ENCODE measurements at places on chromosomes 6 and 20.
A peak's percentile ranks its signal among the peaks of the same experiment; 100 is the strongest.

GRCh38 chr6:19788686-19789085, 48.5 kb upstream of the ID4 start:
- DNase-seq: peak; percentile 16

DNA sequence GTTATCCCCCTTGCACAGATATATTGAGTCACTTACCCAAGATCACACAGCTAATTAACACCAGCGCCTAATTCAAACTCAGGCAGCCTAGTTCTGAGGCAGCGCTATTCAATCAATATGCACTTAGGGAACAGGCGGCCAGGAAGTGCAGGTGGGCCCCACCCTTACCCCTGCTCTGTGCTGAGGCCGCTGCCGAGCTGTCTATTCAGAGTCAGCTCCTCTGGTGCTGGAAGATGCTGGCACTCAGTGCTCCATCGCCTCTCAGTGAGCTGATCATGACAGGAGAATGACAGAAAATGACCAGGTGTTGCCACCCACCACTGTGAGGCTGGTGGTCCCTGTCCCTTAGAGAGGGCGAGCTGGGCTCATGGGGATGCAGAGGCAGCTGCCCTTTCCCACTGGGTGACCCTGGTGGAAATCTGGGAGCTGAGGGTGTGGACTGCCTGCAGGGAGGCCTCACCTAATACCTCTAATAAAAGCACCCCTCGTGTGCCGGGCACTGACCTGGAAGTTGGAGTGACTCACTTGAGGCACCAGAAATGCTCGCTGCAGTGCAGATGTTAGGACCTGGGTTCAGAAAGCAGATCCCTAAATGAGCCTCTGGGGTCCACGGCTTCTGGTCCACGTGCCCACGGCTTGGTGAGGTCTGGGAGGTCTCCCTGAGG, 42.5 kb upstream of the CD93 start:
- no peak for DNase-seq

DNA sequence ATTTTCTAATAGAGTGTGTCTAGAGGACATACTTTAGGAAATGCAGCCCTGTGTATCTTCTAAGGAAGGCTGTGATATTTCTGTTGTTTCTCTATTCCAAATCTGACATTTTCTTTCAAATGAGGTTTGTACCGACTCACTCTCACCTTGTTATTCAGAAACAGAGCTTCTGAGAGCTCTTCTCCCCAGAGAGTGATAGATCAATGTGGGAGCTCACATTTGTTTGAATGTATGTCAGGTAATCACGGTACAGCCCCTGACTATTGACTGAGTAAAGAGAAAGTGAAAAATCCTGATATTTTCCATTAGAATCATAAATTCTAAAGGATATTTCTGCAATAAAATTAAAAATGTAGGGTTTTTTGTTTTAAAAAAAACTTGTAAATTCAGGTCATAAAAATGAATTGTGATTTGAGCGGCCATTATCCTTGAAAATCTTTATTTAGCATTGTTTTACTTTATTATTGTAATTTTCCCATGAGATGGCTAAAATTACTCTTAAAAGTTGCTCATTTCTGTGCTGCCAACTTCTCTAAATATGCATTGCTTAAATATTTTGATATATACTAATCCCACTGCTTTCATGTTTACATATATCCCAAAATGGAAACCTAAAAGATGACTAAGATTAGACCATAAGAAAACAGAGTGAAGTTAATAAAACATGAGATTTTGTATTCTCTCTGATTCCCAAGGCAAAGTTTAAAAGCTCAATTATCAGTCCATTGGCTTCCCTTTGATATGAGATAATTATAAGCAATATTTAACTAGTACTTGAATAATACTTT, 1226.8 kb upstream of the CITED2 start:
- DNase-seq: peak; percentile 83

GRCh38 chr6:166775180-166775922, 148.3 kb upstream of the RPS6KA2 start:
- DNase-seq: peak; percentile 65

DNA sequence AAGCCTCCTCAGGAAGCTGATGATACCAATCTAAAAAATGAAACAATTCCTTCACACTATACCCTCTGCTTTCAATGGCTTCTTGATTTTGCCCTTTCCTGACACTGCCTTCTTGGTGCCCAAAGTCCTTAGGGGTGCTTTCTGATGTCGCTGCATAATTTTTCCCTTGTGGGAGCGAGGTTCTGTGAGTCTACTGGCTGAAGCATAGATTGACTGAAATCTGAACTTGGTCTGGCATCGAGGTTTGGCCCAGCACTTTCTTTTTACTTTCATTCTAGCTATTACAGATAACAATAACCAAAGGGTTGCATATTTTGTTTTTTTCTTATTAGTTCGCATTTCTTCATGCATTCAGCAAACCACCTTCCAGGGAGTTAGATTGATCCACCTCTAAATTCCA, 65.8 kb downstream of the E2F3 start:
- DNase-seq: no peak

DNA sequence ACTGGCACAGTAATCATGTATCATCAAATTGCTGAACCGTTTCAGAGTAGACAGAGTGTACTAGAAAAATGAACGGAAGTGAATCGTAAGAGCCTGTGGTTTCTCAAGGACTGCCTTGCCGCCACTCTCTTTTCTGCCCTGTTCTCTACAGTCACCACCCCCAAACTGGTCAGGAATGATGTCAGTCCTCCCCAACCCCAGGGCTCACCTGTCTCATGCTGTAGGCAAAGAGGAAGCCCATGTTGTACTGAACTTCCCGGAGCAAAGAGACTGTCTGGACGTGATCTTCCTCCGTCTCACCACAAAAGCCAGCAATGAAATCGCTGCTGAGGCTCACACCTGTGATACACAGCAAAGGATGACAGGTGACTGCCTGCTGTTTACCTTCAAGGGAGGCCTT, 31.0 kb downstream of the CDK5RAP1 start:
- peak; percentile 29 for DNase-seq

DNA sequence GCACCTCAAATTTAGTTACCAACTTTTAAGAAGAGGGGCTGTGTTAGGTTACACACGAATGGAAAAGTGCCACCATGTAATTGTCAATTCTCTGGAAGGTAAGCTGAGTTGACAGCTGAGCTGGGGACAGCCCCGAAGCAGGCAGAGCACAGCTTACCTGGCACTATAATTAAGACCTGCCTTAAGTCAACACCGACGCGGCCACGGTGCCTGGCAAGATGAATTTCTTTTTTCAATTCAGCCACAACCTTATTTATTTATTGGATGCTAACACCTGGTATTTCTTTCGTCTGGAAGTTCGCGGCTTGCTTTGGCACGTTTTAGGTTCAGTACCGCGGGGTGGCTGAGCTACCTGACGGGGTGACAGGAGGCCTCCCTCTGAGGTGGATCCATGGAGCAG, 40.6 kb upstream of the NFATC2 start:
- DNase-seq: no peak

DNA sequence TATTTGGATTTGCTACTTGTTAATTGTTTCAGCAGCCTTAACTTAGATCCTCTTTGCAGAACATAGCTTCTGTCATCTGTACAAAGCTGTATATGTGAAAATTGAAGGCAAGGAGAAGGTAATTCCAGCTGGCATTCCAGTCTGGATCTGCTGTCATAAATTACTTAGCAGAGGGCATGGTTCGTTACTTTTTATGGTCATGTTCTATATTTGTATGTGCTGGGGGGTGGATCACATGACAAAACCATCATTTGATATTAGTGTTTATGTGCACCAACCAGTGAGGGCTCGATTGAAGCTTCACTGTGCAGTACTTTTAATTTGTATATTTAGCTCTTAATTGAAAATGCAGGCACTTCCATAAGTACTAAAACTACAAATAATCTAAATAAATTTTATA, 80.2 kb downstream of the CAP2 start:
- peak; percentile 73 for DNase-seq

GRCh38 chr6:35051396-35051795, 89.7 kb downstream of the TCP11 start:
- DNase-seq: no peak

DNA sequence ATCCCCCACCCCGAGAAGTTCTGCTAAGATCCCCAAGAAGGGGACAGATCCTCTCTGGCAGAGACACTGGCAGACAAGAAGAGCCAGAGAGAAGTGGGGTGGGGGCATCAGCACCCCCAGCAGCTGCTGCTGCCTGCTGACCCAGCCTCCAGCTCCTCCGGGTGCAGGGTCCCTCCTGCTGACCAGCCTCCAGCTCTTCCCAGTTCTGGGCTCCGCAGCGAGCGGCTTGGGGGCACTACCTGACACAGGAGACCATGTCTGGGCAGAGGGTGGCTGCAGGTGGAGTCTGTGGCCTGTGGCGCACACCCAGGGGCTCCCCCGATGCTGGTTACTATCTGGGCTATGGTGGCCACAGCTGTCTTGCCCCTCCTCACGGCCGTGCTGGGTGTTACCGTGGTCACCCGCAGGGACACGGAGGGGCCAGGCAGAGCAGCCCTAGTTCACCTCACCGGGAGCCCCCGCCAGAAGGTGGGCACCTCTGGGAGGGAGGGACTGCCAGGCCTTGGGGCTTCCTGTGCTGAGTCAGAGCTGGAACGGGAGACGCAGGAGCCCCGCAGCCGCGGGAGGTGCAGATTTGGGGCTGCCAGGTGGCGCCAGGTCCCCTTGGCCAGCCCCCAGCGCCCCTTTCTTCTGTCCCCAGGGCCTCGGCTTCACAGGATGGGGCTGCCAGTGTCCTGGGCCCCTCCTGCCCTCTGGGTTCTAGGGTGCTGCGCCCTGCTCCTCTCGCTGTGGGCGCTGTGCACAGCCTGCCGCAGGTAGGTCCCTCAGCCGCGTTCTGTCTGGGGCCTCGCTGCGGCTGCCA, 630 bp downstream of the LIME1 start:
- DNase-seq: no peak

- DNase-seq: peak; percentile 90
These were observed 92.5 kb upstream of the NXT1 start for GRCh38 chr20:23257848-23258746.

DNA sequence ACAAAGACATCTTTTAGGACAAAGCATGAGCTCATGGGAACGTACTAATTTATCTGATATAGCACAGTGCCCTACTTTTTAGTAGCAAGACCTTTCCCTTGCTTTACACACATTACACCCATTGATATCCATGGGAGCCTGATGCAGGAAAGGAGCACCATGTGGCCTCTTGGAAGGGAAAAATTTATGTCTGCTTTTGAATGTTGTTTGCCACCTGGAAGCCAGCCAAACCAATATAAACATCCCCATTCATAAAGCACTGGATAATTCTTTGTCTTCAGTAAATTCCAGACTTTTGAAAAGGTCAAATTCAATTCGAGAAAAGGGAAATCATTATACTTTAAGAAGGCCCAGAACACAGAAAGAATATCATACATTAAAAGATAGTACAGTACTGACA, 152.3 kb upstream of the BEND6 start:
- DNase-seq: peak; percentile 86

DNA sequence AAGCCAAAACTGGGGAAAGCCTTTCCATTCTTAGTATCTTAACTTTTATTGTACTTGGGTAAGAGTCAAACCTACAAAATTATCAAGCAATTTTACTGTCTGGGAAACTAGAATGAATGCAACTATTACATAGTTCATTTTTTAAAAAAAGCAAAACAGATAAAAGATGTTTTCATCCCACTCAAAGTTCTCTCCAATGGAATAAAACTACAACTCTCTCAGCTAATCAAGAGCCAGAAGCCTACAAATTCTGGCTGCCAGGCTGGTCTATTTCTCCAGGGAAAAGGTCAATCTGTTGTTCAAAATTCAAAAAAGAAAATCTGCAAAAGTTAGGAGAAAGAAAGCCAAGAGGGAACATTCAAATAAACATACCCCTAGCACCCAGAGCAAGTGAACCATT, 56.2 kb downstream of the COL12A1 start:
- DNase-seq: no peak

DNA sequence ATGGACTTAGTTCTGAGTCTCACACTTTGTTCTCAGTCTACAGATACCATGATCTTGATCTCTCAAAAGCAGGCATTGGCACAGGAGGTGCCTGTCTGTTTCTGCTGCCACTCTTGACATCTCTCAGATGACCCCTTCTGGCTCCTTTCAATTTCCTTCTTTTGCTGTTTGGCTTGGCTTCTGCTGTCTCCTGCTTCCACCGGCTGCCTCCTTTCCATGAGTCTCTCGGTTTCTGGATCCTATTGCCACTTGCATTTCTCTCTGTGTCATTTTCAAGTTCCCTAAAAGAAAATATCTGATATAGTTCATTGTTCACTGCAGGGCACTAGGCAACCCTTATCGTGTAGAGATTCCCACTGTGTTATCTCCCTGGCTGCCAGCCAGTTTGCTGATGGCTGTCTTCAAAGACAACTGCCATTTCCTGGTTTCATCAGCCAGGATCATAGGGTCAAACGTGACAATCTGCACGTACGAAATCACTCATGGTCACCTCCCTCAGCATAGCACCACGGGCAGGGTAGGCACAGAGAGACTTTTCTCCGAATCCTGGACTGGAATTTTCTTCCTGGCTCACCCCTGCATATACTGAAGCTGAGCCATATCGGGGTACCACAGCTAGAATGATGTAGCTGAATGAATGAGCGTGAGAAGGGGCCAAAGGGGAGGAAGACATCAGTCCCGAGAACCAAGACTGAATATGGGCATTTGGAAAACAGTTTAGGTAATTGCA, 144.6 kb upstream of the TMEM170B start:
- DNase-seq: peak; percentile 34

- peak; percentile 84 for DNase-seq
These were observed 49.7 kb downstream of the TOP1 start for GRCh38 chr20:41078329-41078728.

DNA sequence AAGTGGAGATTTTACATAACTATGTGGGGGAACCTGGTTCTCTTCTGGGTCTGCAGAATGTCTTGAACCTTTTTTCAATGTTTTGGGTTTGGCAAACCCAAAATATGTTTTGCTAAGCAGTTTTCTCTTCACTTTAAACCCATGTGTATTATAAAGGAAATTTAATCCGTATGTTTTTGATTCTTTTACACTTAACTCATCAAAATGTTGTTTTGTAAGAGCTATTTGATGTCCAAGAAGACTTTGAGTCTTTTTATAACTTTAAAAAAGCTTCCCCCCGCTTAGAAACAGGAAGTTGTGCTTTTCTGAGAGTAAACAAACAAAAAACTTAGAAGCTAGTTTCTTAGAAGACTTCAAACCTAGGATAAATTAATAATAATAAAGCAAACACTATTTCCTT, 81.9 kb upstream of the CEP162 start:
- no peak for DNase-seq

DNA sequence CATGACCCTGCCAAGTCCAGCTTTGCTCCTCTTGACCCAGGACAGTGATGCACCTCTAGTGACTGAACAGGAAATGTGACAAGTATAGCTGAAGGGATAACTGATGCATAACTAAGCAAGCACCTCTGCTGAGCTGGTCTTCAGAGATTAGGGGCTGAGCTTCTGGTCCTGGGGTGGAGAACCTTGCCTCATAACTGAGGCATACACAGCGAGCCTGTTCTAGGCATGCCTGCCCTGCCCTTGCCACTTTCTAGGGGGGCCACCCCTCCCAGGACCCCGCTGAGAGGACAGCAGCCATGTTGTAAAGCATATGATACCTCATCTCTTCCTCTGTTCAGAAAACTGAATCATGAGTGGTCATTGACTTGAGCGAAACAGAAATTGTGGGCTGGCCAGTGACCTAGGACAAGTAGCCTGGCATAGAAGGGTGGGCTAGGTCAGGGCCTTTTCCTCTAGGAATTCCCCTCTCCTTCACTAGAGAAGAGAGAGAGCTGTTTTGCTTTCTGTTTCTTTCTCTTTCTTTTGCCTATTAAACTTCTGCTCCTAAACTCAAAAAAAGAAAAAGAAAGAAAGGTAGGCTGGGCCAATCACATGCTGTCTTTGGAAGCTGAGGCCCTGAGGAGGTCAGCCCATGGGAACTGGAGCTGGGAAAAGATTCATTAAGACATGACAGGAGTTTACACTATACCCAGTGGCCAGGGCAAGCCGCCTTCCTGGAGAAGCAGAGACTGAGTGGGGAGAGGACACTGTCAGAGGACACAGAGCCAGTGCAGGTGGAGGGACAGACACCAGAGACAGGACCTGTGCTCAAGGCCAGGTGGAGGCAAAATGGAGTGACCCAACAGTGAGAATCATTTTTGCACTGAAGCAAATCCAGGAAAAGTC, 23.1 kb downstream of the ALDH5A1 start:
- DNase-seq: no peak

All from EH (cell line).